ENCODE measurements at places on chromosomes 7 and 10.
A peak's percentile ranks its signal among the peaks of the same experiment; 100 is the strongest.

DNA sequence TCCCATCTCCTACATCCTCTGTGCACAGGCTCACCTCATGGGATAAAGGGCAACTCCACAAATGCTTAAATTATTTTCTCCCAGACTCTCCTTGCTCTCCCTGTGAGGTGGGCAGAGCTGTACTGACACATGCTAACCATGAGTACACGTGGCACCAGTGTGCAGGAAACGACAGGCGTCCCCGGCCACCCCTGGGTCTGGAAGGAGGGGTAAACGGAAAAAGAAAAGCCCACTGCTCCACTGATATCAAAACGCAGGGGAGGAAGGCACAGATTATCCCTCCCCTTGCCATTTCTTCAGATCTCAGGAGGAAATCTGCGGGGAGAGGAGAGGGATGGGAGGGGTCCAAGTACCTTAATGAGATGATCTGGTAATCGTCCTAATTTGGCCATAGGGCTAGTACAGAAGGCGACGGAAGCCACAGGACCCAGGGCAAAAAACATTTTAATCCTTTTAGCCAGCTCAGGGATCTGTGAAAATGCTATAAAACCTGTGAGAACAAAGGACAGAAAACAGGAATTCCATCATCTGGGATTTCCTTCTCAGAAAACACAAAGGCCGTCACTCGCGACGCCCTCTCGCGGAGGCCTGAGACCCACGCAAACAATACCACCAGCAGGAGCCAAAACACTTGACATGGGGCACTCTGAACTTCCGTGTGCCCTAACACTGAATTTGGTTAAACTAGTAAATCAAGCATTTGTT, 17.8 kb upstream of the CH25H start:
- DNase-seq, result no peak

DNA sequence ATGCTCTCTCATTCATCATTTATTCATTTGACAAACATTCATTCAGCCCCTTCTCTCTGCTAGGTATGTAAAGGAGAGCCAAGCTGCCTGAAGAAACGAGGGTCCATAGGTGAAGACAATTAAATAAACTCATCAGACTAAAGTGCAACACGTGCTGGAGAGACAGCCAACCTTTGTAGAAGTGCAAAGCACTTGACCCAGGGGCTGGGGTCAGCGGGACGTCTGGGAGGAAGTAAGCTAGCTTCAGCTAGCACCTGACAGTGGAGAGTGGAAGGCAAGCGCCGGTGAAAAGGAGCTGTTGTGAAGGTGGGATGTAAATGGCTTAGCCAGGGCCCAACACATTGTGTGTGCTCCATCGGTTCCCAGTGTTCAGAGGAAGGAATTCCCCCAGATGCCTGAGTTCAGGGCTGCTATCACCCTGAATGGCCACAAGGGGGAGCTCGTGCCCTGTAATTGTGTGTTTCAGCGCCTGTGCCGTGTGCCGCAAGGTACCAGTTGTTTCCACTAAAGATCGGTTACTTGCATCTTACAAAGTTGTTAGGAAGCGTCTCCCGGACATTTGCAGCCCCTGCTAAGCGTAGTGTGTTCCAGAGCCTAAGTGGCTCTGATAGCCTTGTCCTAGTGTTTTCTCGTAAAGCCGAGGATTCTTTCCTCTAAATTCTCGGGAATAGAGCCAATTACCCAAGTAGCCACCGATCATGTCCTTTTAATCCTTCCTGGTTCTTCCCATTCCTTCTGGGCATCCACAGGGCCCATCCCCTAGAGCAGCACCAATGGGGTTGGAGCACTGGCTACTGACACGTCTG, 30.6 kb downstream of the TLX1 start:
- peak; percentile 53 for DNase-seq

DNA sequence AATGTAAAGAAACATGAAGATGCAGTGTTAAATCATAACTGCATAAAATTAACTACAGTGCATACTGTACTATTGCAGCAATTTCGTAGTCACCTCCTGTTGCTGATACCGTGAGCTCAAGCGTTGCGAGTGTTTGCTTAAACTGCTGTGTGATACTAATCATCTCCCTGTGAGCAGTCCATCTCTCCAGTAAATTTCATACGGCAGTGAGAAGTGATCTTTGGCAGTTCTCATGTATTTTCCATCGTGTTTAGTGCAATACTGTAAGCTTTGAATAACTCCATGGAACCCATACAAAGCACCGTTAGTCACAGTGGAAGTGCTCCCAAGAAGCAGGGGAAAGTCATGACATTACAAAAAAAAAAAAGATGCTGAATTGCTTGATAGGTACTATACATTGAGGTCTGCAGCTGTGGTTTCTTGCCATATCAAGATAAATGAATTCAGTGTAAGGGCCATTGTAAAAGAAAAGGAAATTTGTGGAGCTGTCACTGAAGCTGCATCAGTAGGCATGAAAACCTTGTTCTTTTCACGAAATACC, 360.4 kb downstream of the EXOC4 start:
- DNase-seq, result no peak

DNA sequence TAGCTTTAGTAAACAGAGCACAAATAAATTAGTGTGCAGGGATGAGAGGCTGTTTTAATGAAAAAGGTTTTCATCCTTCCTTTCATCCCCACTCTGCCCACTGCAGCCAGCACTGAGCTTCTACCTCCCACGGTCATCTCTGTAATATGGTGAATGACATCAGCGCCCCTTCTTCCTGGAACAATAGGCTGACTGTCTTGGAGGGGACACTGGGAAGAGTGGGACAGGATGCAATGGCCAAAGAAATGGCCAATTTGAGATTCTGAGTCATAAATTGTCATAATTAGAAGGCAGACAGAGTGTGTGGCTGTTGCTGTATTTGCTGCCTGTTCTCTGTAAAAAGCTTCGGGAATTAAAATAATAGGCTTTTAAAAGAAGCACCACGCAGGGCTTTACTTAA, 126.7 kb upstream of the CALN1 start:
- DNase-seq, result no peak

- DNase-seq, result no peak
Measured at GRCh38 chr7:57772126-57772924, 322.3 kb downstream of the ZNF716 start.

GRCh38 chr7:106248600-106248999, 36.2 kb downstream of the NAMPT start:
- no peak for DNase-seq

DNA sequence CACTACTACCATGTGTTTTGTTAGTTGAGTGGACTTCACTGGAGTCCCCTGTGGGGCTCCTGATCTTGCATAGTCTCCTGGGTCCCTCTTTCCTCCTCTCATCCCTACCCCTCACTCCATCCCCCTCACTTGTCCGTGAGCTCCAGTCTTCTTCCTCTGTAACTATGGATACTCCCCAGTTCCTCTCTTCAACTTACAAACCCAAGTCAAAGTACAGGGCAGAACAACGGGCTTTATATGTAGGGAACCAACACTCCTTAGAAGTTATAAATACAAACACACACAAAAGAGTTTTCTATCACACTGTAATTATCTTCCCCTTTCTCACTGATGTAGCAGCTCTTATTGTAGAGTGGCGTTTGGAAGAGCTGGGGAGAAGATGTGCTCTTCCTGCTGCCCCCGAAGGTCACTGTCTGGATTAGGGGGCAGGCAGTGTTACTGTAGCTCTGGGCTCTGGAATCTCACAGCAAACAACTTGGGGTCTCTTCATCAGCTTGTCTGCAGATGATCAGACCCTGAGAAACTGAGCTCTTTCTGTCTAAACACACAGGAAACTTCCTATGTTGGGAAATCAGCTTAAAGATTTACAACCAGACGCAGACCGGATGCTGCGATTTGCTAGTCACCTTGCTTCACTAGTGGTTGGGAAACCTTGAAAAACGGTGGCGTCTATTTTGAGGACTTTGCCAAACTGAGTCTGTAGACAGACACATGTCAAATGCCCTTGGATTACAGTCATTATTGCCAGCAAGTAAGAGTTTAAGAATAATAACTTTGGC, 13.6 kb downstream of the SNX10 start:
- DNase-seq, result no peak

DNA sequence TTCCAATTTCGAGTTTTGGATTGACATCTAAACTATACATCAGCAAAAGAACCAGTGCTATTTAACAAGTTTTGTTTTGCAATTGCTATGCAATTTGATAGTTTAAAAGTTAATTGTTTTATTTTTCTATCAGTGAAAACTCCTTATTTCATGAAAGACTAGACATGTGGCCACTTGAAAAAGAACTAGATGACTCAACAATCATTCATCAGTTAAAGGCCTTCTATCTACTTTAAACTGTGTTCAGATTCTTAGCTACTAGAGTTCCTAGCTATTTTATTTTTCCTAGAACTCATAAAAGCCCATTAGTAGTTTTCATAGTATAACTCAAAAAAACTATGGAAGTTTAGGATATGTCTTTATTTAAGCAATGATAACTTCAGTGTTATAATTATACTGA, 104.6 kb upstream of the LSM8 start:
- peak; percentile 91 for DNase-seq

DNA sequence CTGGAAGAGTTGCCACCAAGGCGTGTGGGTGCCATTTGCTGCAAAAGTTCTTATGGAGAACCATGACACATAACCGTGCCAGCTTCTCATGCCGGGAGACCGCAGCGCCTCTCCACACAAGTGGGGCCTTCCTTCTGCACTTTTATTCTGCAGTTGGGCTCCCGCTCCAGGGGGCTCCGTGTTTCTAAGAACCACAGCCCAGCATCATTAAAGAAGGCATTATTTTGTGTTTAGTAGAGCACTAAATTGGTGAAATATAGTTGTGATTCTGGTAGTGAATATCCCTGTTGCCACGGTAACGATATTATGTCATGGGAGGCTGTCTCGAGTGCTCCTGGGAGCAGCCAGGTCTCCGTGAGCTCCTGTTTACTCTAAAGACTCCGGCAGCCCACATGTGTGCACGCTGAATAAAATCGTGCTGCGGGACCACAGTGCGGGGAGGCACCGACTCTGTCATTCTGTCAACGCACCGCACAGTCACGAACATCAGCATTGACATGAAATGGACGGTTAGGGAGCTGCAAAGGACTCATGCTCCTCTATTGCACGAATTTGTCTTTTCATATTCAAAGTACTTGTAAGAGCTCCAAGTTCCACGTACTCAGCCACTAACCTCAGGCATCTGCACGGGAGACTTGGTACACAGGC, 68.8 kb upstream of the PITRM1 start:
- no peak for DNase-seq

GRCh38 chr7:1192171-1192676, 32.2 kb upstream of the ZFAND2A start:
- peak; percentile 80 for DNase-seq

DNA sequence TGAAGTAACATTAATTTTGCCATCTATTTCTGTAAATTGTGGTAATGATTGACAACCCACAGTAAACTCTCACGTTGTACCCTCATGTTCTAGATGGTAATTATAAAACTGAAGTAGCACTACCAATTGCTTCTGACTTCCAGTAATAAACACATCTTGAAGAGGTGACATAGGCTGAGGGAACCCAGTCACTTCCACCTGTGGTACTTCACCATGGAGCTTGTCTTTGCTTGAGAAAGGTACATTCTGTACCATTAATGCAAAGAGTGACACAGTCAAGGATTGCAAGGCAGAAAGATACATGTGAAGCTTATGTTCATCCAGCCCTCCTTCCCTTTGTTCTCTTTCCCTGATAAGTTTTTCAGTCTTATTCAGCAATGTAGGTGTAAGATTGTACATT, 11.2 kb downstream of the CAPZA2 start:
- no peak for DNase-seq

- DNase-seq, result no peak
Measured at GRCh38 chr7:56537952-56538351, 421.7 kb upstream of the NUPR2 start.

DNA sequence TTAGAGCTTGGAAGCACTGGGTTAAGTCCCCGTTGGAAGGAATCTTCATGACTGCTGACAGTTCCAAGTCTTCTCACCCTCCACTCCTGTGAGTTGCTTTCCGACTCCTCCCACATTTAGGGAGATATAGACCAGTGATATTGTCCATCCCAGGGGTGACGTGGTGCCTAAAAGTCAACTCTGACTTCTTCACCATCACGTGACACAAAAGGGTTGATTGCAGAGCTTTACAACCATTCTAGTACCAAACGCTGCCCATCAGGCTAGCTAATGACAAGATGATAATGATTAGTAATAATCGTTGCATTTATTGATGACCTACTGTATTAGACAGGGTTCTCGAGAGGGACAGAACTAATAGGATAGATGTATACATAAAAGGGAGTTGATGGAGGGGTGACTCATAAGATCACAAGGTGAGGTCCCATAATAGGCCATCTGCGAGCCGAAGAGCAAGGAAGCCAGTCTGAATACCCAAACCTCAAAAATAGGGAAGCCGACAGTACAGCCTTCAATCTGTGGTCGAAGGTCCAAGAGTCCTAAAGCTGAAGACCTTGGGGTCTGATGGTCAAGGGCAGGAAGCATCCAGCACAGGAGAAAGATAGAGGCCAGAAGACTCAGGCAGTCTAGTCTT, 85.3 kb upstream of the CARD11 start:
- DNase-seq, result no peak

DNA sequence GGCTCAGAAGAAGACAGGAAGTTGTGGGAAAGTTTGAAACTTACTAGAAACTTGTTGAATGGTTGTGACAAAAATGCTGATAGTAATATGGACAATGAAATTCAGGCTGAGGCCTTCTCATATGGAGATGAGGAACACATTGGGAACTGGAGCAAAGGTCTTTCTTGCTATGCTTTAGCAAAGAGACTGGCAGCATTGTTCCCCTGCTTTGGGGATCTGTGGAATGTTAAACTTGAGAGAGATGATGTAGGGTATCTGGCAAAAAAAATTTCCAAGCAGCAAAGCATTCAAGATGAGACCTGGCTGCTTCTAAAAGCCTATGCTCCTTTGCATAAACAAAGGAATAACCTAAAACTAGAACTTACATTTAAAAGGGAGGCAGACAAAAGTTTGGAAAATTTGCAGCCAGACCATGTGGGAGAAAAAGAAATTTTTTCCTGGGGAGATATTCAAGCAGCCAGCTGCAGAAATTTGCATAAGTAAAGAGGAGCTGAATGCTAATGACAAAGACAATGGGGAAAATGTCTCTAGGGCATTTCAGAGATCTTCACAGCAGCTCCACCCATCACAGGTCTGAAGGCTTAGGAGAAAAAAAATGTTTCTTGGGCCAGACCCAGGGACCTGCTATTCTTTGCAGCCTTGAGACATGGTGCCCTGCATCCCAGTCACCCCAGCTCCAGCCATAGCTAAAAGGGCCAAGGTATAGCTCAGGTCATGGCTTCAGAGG, 16.5 kb upstream of the KCND2 start:
- DNase-seq, result no peak

- no peak for DNase-seq
Measured at GRCh38 chr10:116465546-116465945, 37.9 kb downstream of the PNLIPRP3 start.

GRCh38 chr10:22737587-22737986, 23.2 kb upstream of the PIP4K2A start:
- peak; percentile 78 for DNase-seq

GRCh38 chr7:139574618-139575337, 51.3 kb downstream of the CLEC2L start:
- DNase-seq, result no peak

DNA sequence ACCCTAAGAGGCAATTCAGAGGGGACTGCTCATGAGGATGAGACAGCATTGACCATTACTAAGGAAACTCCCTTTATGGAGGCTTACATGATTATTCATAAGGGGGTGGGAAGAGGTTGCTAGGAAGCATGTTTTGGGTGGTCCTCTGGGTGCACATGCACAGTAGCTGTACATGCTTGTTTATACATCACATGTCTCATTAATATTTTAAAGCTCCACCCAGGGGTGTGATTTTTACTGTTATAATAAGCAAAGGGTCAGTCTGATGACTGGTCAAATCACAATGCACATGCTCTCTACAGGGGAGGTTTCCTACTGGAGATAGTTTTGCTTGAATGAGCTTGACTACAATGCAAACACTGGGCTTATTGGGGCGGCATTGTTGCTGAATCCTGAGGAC, 23.8 kb upstream of the PPP1R9A start:
- DNase-seq, result no peak

Measured in bronchial epithelial cell (primary cell).